ENCODE measurements at places on chromosomes 2 and 18. TPM values are rescaled to one million over a fixed set of nuclear protein-coding genes. Genes with fewer than 3 reads are reported as not detected.

WNT10A gene
- 1.1 TPM for total RNA-seq

CSRNP3 gene
- 1.7 TPM for total RNA-seq

CCDC102B gene
- 6.1 TPM for total RNA-seq

COLEC11 gene
- 5.2 TPM for total RNA-seq

GRCh38 chr2:234300391-234300925 lies 196.4 kb downstream of the ARL4C start:
- H3K27me3 ChIP-seq, result no peaks in the 10 kb centered on the region
- no peaks in the 10 kb centered on the region for H3K36me3 ChIP-seq
- no peak overlapping the region for H3K4me3 ChIP-seq

- no peak for DNase-seq
- no peak overlapping the region for H3K27ac ChIP-seq
- H3K4me1 ChIP-seq, result no peaks in the 10 kb centered on the region
- no peak overlapping the region for H3K4me3 ChIP-seq
- H3K27me3 ChIP-seq, result no peaks in the 10 kb centered on the region
Measured at GRCh38 chr2:202149936-202150335, 76.9 kb downstream of the KIAA2012 start.

- peak; percentile 77 for DNase-seq
- H3K27ac ChIP-seq, result peak overlapping the region; percentile 65
- no peaks in the 10 kb centered on the region for H3K36me3 ChIP-seq
- H3K27me3 ChIP-seq, result no peaks in the 10 kb centered on the region
- no peak overlapping the region for H3K4me3 ChIP-seq
Measured at GRCh38 chr18:10247021-10247741, 207.3 kb upstream of the APCDD1 start.

DNA sequence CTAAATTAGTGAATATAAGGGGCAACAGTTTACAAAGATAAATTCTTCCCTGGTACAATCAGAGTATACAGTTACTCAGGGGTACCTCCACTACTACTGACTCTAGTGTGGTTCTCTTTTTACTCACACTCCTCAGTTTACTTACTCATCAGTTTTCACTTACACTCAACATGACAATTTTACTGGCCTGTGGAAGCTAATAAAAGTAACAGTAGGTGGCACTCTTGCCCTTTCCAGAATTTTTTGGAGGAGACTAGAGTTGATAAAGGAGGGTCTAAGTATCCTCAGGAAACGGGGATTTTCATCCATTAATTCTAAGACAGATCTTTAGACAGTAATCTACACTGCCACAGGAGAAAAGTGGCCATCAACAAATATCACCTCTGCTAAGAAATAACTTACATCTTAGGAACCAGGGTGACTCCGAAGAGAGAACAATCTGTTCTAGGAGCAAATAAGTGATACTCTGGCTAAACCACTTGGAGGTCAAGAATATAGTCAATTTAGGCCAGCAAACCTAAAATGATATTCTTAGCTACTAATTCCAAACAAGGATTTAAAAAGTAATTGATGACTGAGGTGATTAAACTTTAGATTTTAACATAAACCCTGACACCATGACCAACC lies 61.3 kb downstream of the ATL2 start:
- H3K27ac ChIP-seq, result no peak overlapping the region
- no peaks in the 10 kb centered on the region for H3K4me1 ChIP-seq
- DNase-seq, result peak; percentile 38
- H3K4me3 ChIP-seq, result no peak overlapping the region
- H3K36me3 ChIP-seq, result peaks cover 57% of the 10 kb centered on the region

GRCh38 chr18:41753826-41754225 lies 201.2 kb upstream of the PIK3C3 start:
- H3K27ac ChIP-seq, result no peak overlapping the region
- H3K36me3 ChIP-seq, result no peaks in the 10 kb centered on the region
- H3K4me1 ChIP-seq, result no peaks in the 10 kb centered on the region
- no peaks in the 10 kb centered on the region for H3K27me3 ChIP-seq

DNA sequence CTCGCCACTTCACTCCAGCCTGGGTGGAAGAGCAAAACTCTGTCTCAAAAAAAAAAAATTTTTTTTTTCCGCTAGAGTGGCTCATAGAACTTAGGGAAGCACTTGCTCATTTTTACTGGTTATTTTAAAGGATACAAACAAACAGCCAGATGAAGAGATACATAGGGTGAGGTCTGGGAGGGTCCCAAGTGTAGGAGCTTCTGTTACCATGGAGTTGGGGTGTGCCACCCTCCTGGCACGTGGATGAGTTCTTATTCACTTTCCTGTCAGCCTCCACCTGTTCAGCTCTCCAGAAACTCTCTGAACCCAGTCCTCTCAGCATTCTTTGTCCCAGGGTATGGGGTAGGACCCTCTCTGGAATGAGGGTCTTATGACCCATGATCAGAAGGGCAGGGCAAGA lies 4.9 kb upstream of the MAT2A start:
- no peak overlapping the region for H3K4me3 ChIP-seq
- H3K27me3 ChIP-seq, result no peaks in the 10 kb centered on the region
- DNase-seq, result no peak
- no peak overlapping the region for H3K27ac ChIP-seq

DNA sequence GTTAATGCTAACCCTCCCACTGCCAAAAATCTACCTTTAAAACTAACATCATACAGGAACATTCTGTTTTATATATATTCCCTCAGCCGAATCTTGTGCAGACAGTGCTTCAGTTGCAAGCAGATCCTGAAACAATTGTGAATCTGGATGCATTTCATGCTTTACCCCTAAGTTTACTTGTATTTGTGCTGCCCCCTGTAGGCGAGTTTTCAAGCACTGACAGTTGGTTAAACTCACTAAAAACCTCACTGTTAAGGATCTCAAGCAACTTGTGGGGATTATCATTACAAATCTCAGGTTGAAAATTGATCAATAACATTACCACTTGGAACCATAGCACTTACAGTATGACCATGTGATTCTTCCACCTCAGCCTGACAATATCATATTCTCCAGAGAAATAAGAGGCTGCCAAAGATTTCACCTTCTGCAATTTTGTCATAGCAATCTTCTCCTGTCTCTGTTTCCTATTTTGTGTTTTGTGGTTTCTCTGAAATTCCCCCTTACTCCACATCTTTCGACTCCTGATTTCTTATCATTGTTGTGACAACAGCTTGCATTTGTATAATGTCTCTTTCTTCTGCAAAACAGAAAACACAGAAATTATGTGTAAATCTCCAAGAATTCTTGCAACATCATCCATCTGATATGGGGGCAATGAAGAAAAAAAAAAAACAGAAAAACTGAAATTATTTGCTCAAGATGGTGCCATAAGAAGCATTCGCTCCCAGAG lies 354.6 kb upstream of the SETBP1 start:
- H3K27ac ChIP-seq, result no peak overlapping the region
- no peaks in the 10 kb centered on the region for H3K4me1 ChIP-seq
- no peaks in the 10 kb centered on the region for H3K36me3 ChIP-seq
- peak; percentile 50 for DNase-seq
- no peaks in the 10 kb centered on the region for H3K27me3 ChIP-seq
- H3K4me3 ChIP-seq, result no peak overlapping the region

DNA sequence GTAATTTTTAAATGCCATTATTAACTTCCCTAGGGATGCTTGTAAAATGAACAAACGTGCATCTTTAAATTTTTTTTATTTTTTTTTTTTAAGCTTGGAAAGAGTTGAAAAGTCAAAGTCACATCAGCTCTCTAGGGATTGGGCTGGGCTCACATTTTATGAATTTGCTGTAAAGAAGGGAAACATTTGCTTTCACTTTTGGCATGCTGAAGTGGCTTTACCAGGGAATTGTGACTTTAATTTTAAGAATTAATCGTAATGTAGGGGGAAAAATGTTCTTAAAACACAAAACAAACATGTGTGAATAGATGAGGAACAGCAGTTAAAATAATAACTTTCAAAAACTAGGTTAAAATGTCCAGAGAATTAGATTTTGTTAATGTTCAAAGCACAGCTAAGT lies 123.0 kb downstream of the AGAP1 start:
- H3K36me3 ChIP-seq, result no peaks in the 10 kb centered on the region
- DNase-seq, result no peak
- H3K27me3 ChIP-seq, result no peaks in the 10 kb centered on the region
- no peak overlapping the region for H3K27ac ChIP-seq
- no peak overlapping the region for H3K4me3 ChIP-seq

DNA sequence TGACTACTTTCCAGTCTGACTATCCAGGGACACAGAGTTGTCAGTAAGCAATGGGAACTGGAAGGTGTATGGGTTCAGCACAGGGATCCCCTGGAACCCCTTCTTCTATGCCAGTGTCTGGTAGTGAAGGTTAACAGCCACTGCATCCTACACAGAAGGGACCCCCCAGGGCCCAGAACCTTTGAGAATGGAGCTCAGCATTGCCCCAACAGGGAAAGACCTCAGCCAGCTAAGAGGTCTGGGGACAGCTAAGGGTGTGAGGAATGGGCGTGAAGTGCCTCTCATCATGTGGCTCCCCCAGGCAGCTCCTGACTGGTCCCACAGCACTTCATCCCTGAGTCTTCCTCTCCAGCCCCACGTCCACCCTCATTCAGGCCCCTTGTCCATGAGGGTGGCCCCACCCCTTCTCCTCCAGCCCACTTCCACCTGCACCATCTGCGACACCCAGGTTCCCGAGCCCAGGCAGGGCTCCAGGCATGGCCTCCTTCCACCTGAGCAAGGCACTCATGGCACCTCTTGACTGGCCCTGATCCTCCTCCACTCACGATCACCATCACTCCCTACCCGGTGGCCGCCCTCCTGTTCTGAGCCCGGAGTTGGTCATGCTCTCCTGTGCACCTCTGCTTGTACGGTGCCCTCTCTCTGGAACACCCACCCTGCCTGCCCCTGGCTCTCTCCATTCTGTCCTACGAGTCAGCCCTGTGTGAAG lies 77.1 kb downstream of the SFXN5 start:
- no peak for DNase-seq
- H3K27me3 ChIP-seq, result no peaks in the 10 kb centered on the region
- no peak overlapping the region for H3K4me3 ChIP-seq
- peaks cover 8% of the 10 kb centered on the region for H3K4me1 ChIP-seq

GRCh38 chr2:178395941-178396570 lies 54.9 kb downstream of the PRKRA start:
- no peak overlapping the region for H3K27ac ChIP-seq
- no peak overlapping the region for H3K4me3 ChIP-seq
- no peaks in the 10 kb centered on the region for H3K36me3 ChIP-seq
- H3K4me1 ChIP-seq, result no peaks in the 10 kb centered on the region
- DNase-seq, result no peak
